ENCODE measurements at places on chromosomes 5 and 9. TPM values are rescaled to one million over a fixed set of nuclear protein-coding genes. Genes with fewer than 3 reads are reported as not detected.

The ANKRA2 gene
- 16.8 TPM for total RNA-seq

The SLC6A3 gene
- not detected for total RNA-seq

The IL33 gene
- total RNA-seq, result not detected

The POU5F2 gene
- 3.3 TPM for total RNA-seq

The GPR21 gene
- 16.8 TPM for total RNA-seq

The ZSWIM6 gene
- 4.2 TPM for total RNA-seq

The ADGRV1 gene
- not detected for total RNA-seq

The HSPB3 gene
- not detected for total RNA-seq

The CCDC187 gene
- 0.34 TPM for total RNA-seq

The GZMA gene
- not detected for total RNA-seq

The AMBP gene
- total RNA-seq, result not detected

The FBN2 gene
- not detected for total RNA-seq

The HAVCR1 gene
- not detected for total RNA-seq

The AJM1 gene
- total RNA-seq, result 5.0 TPM

The ZNF474 gene
- total RNA-seq, result not detected

The BRIX1 gene
- total RNA-seq, result 22.8 TPM

The ARHGEF28 gene
- not detected for total RNA-seq

Measured in Karpas-422 (cell line).